ENCODE measurements at places on chromosomes 7 and 10.

- no peak for DNase-seq
Measured at GRCh38 chr7:12013983-12014382, 182.0 kb upstream of the THSD7A start.

GRCh38 chr10:75347186-75347585, 54.4 kb downstream of the ZNF503 start:
- DNase-seq: no peak

GRCh38 chr7:72190919-72191318, 221.2 kb downstream of the CALN1 start:
- no peak for DNase-seq

DNA sequence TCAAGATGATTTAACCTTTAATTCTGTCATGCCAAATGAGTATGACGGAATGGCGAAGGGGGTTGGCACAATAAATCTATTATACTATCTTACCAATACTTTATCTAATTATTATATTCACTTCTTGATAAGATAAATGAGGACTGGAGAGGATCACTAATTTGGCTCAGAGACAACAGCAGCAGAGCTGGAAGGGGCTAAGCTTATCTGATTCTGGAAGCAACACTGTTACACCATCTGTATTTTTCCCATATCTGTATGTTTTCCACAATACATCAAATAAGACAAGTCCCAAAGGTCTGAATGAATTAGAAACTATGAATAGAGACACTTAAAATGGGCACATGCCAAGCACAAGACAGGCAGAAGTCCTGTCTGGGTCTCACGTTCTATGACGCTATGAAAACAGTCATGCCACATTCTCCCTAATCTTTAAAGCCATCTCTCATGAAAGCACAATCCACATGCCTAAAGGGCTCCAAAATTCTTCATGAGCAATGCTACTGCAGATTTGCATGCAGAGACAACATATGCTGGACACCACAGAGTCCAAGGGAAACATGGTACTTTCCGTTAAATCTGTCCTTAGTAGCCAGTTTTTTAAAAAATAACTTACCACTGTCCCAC, 88.3 kb downstream of the SLC25A13 start:
- no peak for DNase-seq

DNA sequence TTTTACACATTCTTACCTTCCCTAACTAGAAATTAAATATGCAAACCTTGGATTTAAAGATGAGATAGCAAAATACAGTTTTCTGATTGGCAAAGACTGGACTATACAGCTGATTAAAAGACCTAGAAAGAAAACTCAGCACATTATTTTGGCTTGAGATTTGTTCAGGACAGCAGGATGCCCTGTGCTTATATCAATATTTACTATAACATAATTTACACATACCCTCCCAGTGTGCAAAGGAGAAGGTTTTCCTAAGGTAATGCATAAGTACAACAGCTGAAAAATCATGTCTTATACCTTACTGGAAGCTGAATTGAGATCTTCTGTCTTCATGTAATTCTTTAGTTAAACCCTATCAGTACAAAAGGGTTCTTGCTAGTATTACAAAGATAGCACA, 458.6 kb downstream of the PARD3 start:
- no peak for DNase-seq

Data from Kasumi-1 (cell line).